ENCODE measurements at places on chromosomes 2 and 18.

DNA sequence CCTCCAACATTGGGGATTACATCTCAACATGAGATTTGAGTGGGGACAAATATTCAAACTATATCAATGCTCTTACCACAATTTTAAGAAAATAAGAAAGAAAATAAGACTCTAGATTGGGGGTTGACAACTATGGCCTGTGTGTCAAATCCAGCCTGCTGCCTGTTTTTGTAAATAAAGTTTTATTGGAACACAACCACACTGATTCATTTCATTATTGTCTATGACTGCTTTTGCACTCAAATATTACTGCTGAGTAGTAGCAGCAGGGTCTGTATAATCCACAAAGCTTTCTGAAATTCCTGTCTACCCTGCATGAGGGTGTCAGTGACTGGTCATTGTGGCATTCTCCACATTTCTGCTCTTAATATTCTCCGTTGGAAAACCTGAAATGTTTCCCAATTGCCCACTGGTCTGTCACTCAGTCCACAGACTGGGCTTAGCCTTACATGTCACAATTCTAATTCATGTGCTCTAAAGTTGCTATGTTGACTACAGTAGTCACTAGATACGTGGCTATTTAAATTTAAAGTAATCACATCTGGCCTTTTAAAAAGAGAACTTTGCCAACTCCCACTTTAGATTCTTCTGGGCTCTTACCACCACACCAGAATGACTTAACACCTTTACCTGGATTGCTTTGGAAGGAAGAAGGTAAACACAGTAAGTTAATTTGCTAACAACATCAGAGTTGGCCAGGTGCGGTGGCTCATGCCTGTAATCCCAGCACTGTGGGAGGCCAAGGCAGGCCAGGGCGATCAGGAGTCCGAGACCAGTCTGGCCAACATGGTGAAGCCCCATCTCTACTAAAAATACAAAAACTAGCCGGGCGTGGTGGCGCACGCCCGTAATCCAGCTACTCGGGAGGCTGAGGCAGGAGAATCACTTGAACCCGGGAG is 86.9 kb downstream of the CLHC1 start:
- DNase-seq, result no peak

GRCh38 chr2:207224381-207224780 is 58.6 kb upstream of the KLF7 start:
- no peak for DNase-seq

- no peak for DNase-seq
Measured at GRCh38 chr2:27822049-27822448, 50.5 kb downstream of the MRPL33 start.

GRCh38 chr18:46833899-46834298 is 77.0 kb upstream of the ST8SIA5 start:
- no peak for DNase-seq

GRCh38 chr2:231709981-231710798 is 1.9 kb downstream of the PTMA start:
- DNase-seq, result peak; percentile 57

DNA sequence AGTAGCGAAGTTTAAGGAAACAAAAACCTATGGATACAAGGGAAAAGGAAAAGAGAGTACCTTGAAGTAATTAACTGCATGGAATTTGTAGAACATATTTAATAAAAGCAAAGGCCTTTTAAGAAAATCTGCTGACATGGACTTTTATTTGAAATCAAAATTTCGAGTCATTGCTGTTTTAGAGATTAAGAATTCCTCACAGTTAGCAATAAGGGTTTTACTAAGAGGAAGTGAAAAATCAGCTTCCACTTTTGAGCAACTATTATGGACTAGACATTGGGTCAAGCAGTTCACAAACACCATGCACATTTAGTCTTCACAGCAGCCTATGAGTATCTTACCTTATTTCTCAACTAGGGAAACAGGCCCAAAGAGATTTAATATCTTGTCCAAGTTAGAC is 876.3 kb downstream of the BCL11A start:
- no peak for DNase-seq
